ENCODE measurements at places on chromosomes 3 and 15.

- no peak for DNase-seq
These were observed 1.3 kb downstream of the TCF12 start for GRCh38 chr15:56919609-56920366.

- no peak for DNase-seq
These were observed 17.8 kb upstream of the P2RY12 start for GRCh38 chr3:151402349-151402748.

GRCh38 chr3:23741036-23741706, 64.6 kb upstream of the UBE2E1 start:
- no peak for DNase-seq

GRCh38 chr3:177760803-177761202, 563.5 kb upstream of the TBL1XR1 start:
- DNase-seq, result no peak

- no peak for DNase-seq
These were observed 48.1 kb downstream of the ALCAM start for GRCh38 chr3:105414841-105415240.

DNA sequence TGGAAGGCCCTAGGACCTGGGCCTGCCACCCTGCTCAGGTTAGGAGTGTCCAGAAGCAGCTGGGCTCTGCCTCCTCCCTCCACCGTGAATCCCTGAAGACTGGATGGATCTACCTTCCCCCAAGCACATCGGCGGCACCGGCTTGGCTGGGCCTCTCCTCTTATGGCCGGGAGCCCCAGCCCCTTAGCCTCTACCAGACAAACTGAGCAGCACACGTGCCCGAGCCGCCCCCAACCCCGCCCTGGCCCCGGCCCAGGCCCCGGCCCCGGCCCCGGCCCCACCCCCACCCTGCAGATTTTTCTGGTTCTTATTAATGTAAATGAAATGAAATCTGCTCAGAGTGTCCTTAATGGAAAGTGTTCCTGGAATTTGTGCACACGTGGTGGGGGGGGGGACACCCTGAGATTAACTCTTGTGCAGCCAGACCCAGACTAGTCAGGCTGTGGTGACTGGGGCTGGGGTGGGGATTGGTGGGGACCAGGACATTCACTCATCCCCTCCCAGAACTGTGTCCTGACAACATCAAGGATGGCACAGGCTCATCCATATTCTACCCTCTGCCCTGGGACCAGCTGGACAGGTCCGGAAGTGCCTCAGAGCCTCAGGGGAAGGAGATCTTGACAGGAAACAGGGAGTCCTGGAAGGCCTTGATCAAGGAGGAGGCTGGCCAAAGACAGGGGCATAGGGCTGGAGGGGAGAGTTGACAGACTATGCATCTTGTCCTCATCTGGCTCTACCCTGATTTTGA, 30.9 kb upstream of the SEMA3F start:
- no peak for DNase-seq

All from stimulated activated CD8-positive, alpha-beta memory T cell treated with anti-CD3 and anti-CD28 coated beads, Interleukin-2, amount 100 ng/mL, for 1 hour (primary cell).